CD4-positive, alpha-beta T cell (primary cell): ENCODE measurements at places on chromosomes 7 and 10.

GRCh38 chr10:127300868-127301321 lies 104.5 kb upstream of the INSYN2A start:
- no peak for DNase-seq

GRCh38 chr7:22578007-22578733 lies 78.2 kb upstream of the STEAP1B start:
- no peak for DNase-seq

DNA sequence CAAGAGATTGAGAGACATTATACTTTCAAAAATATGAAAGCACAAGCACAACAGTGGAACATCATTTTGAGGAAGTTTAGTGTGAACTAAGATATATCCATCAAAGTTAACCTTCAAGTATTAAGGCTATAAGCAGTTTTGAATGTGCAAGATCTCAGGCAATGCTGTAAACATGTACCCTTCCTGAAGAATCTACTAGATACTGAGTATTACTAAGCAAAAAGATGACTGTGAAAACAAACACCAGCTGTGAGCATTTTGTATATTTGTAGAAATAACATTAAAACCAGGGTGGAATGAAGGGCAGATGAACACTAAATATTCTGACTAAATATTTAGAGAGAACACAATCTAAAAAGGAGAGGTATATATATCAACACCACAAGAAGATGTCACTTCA lies 41.3 kb upstream of the ADRA2A start:
- DNase-seq, result no peak

- DNase-seq, result no peak
Observed at GRCh38 chr7:51065766-51066165, 250.8 kb downstream of the COBL start.

DNA sequence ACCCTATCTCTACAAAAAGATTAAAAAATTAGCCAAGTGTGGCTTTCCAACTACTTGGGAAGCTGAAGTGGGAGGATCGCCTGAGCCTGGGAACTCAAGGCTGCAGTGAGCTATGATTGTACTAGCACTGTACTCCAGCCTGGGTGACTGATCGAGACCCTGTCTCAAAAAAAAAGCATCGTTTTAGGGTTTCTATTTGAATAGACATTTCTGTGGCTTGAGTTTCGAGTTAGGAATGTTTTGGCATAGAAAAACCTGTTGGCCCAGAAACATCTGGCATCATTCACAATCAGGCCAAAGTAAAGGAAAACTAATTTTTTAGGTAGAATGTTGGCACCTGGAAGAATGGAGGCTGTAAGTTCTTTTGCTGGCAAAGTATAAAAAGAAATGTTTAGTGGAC lies 72.4 kb downstream of the AUTS2 start:
- no peak for DNase-seq

DNA sequence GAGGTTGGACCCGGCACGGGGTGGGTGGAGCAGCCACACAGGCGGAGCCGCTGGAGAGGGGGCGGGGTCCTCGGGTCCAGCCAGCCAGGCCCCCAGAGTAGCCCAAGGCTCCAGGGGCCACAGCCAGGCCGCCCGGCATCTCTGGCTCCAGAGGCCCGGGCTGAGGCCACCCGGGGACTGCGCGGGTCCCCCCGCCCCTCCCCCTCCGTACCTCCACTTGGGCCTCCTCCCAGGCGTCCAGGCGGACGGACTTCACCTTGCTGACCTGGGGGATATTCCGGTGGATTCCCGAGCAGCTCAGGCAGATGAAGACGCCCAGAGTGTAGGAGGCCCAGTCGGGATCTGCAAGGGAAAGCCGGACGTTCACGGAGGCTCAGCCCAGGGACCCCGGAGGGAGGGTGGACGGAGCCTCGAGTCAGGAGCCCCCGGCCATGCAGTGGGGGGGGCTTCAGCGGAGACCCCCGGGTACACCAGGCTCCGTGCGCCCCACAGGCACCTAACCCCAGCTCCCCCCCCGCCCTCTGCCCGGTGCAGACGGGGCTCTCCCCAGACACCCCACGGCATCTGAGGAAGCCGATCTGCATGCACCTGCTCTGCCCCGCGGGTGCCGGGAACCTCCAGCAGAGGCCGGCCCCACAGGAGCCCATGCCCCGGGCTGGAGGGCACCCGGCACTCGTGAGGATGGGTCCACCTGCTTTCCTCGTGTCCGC lies 19.2 kb downstream of the ADAP1 start:
- DNase-seq, result no peak

- DNase-seq, result no peak
Observed at GRCh38 chr7:135335628-135336139, 102.0 kb downstream of the STRA8 start.

DNA sequence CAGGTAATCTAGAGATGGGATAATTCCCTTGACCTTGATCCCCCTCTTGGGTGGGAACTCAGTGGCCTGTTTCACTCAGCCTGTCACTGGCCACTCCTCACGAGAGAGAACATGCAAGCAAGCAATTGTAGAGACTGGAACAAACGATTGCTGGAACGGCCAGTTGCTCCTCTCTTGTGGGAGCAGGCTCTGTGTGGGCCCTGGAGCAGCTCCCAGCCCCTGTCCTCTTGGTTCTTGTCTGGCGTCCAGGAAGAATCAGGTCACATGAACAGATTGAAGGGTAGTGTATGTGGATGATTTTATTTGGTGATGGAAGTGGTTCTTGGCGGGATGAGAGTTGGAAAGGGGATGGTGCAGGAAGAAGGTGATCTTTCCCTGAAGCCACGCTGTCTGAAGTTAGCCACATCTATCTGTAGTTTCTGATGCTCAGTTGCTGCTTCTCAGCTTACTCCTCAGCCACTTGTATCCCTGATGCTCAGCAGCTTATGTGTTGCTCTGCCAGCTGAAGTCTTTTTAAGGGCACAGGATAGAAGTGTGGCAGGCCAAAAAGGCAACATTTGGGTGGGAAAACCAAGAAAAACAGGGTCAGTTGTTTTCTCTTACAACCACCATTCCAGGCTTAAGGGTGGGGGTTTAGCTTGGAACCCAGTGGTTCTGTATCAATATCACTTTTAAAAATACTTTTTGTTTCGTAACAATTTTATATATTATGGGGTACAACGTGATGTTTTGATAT lies 15.9 kb downstream of the RNF133 start:
- no peak for DNase-seq

DNA sequence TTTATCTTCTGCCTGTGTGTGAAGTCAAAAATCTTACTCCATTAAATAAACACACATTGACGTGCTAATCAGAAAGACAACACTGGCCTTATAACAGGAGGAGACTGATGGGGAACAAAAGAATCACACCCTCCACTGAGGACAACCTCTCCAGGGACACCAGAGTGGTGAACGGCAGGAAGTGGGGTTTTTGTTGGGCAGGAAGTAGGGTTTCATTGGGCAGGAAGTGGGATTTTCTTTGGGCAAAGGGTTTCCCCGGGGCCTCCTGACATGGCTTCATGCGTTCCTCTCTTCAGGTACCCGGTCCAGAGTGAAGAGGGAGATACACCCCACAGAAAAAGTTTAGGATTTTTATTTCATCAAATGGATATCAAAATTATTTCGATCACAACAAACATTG lies 30.6 kb downstream of the ADARB2 start:
- DNase-seq, result peak; percentile 7
